ENCODE measurements at places on chromosomes 1 and 21. TPM values are rescaled to one million over a fixed set of nuclear protein-coding genes. Genes with fewer than 3 reads are reported as not detected.

Gene EPHA10
- not detected for total RNA-seq

Gene KLHDC7A
- total RNA-seq = not detected

Gene CA6
- 6.3 TPM for total RNA-seq

Gene FAM151A
- total RNA-seq = not detected

Gene SFN
- total RNA-seq = 1.8 TPM

Gene IQCC
- 6.3 TPM for total RNA-seq

Gene MRAP
- not detected for total RNA-seq

Gene CAPZB
- 492 TPM for total RNA-seq

Gene NPL
- 1.1 TPM for total RNA-seq

Gene MSH4
- 0.21 TPM for total RNA-seq

Gene LRRC38
- not detected for total RNA-seq

Gene TEX35
- not detected for total RNA-seq

Gene LUZP1
- total RNA-seq = 15.2 TPM

Gene TSPEAR
- total RNA-seq = not detected

Gene SLC26A9
- not detected for total RNA-seq

Gene FNBP1L
- total RNA-seq = 0.10 TPM

Gene MX2
- 58.6 TPM for total RNA-seq

Gene TRABD2B
- not detected for total RNA-seq

Gene TBX15
- not detected for total RNA-seq

Gene U2AF1
- 32.0 TPM for total RNA-seq

Gene KRTAP12-1
- total RNA-seq = not detected

Gene A3GALT2
- total RNA-seq = not detected

Gene IL23R
- total RNA-seq = 0.45 TPM

Gene APCS
- total RNA-seq = not detected

Gene GPR25
- 0.82 TPM for total RNA-seq

Gene SLC25A34
- 1.6 TPM for total RNA-seq

Gene ITLN1
- not detected for total RNA-seq

Gene SLC35E2B
- 39.6 TPM for total RNA-seq

Gene CD5L
- total RNA-seq = not detected

Gene COL8A2
- not detected for total RNA-seq

Gene B4GALT3
- 34.2 TPM for total RNA-seq

Gene RSPH1
- not detected for total RNA-seq

Gene RGS7
- not detected for total RNA-seq

Gene CRYZ
- 15.3 TPM for total RNA-seq

Gene CA14
- not detected for total RNA-seq

Gene VCAM1
- total RNA-seq = 0.08 TPM

Gene BNIPL
- total RNA-seq = 1.8 TPM

Gene ZMYND12
- 0.63 TPM for total RNA-seq

Gene VWA5B1
- not detected for total RNA-seq

Gene LEFTY1
- not detected for total RNA-seq

Gene NPHS2
- total RNA-seq = not detected

Gene ABCG1
- total RNA-seq = 6.7 TPM

Gene ESRRG
- not detected for total RNA-seq

Gene CDKN2C
- total RNA-seq = 82.0 TPM

Gene CFHR2
- not detected for total RNA-seq

Gene NBPF6
- total RNA-seq = not detected

Gene AXDND1
- 1.4 TPM for total RNA-seq

Gene NBPF15
- 23.9 TPM for total RNA-seq

Gene DDX59
- 24.1 TPM for total RNA-seq

Gene REN
- not detected for total RNA-seq

Gene RALGPS2
- 4.0 TPM for total RNA-seq

Gene TNFRSF9
- 1.3 TPM for total RNA-seq

Gene XKR8
- total RNA-seq = 8.0 TPM

Gene RHCE
- not detected for total RNA-seq

Gene RAB7B
- total RNA-seq = not detected

Gene TTC34
- total RNA-seq = 0.86 TPM

Gene DNAI4
- 1.4 TPM for total RNA-seq

Gene SLC2A5
- total RNA-seq = not detected

Gene ZBED6
- 18.4 TPM for total RNA-seq
